Muscle of back (tissue), 13 donors: ENCODE measurements at places on chromosomes 5 and 9.

- DNase-seq, result no peak
Observed at GRCh38 chr9:131891598-131891997, 151.7 kb upstream of the RAPGEF1 start.

- DNase-seq, result no peak
Observed at GRCh38 chr9:87551772-87552217, 54.1 kb downstream of the DAPK1 start.

GRCh38 chr5:5461012-5461411, 38.5 kb downstream of the ICE1 start:
- DNase-seq, result no peak

GRCh38 chr5:88727705-88728313, 155.2 kb downstream of the MEF2C start:
- DNase-seq, result no peak

DNA sequence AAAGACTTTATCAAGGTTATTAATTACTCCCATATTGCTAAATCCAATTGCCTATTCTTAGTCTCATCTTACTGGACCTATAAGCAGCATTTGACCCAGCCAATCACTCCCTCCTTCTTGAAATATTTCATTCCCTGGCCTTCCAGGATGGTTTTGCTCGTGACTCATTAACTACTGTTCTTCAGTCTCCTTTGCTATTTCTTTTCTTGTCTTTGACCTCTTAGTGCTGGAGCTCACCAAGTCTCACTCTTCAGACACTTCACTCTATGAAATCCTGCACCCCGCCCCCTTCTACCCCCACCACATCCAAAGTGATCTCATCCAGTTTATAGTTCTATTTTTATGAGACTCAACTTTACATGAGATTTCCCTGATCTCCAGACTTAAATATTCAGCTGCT, 803.1 kb upstream of the WWC1 start:
- no peak for DNase-seq

GRCh38 chr5:67494186-67494855, 297.7 kb upstream of the CD180 start:
- DNase-seq, result no peak

DNA sequence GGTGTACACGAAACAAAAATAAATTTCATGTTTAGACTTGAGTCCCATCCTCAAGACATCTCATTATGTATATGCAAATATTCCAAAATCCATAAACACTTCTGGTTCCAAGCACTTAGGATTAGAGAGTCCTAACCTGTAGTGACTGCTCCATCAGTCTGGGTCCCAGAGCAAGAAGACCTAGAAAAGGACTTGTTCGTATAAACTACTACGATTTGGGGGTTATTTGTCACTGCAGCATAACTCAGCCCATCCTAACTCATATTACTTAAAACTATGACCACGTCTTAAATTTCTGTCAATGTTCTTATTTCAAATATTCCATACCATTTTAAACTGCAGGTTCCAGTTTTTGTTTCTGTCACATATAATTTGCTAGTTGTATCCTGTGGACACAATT, 463.0 kb downstream of the AGTPBP1 start:
- DNase-seq, result no peak

DNA sequence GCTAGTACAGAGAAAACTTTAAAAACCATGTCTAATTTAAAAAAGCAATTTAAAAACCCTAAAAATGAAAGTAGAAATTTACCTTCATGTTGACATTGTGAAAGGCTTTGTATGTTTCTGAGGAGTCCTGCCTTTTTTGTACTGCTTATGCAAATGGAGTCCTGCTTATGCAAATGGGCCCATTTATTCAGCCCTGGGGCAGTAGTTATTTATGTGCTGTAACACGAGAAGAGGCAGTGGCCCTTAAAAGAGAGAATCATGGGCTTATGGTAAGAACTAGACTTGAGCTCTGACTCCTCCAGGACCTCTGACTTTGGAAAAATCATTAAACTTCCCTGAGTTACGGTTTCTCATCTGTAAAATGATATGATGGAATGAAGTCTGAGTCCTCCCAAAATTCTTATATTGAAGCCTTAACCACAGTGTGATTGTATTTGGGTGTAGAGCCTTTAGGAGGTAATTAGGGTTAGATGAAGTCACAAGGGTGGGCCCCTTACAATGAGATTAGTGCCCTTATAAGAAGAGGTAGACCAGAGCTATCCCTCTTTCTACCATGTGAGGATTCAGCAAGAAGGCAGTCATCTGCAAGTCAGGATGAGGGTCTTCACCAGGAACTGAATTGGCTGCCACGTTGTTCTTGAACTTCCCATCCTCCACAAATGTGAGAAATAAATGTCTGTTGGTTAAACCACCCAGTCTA, 447.8 kb upstream of the CD180 start:
- DNase-seq, result no peak
